Coronary artery (tissue), 2 donors: ENCODE measurements at places on chromosomes 2 and 18.

DNA sequence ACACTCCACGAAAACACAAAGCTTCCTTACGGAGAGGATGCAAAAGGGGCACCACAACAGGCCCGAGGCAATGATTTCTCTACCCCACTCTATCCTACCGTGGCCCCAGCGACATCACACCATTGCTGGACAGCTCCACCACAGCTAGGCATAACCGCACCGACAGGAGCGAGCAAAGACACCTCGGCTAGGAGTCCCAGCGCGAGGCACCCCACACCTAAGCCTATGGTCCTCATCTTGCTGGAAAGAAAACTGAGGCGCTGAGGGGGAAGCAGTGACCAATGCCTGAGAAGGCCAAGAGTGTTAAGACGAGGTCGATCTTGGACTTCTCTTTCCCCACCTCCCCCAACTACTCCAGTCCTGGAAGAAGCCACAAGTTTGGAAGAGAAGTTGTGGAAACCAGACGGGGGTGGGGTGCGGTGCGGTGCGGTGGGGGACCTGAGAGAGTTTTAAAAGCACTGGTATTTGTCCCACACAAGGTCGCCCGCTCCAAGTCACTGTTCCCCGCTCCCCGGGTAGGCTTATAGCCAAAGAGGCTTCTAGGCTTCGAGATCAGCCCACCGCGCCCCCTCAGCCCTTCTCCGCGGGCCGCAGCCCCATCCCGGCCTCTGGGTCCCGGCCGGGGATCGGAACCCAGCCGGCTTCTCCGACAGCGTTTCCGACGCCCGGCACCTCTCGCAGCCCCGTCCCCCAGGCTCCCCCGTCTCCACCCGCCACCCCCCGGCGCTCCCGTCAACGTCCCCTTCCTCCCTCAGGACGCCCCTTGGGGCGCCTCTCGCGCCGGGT is 766 bp downstream of the PDE6D start:
- DNase-seq: peak; percentile 73

DNA sequence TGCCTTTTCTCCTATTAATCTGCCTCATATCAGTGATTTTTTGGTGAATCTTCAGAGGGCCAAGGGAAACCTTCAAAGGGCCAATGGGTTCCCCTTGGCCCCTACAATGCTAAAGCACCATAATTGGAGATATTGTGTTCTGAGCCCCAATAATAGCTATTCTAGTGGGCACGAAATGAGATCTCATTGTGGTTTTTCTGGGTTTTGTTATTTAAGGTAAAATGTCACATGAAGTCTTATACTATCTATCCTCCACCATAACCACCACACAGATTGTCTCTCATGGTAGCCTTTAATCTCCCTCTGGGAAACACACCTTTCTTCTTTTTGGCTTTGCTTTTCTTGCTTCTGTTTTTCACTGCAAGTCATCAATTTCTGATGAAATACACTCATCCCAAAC is 152.8 kb downstream of the B3GNT2 start:
- DNase-seq: no peak

GRCh38 chr2:135152361-135152760 is 100.3 kb downstream of the RAB3GAP1 start:
- DNase-seq: no peak

DNA sequence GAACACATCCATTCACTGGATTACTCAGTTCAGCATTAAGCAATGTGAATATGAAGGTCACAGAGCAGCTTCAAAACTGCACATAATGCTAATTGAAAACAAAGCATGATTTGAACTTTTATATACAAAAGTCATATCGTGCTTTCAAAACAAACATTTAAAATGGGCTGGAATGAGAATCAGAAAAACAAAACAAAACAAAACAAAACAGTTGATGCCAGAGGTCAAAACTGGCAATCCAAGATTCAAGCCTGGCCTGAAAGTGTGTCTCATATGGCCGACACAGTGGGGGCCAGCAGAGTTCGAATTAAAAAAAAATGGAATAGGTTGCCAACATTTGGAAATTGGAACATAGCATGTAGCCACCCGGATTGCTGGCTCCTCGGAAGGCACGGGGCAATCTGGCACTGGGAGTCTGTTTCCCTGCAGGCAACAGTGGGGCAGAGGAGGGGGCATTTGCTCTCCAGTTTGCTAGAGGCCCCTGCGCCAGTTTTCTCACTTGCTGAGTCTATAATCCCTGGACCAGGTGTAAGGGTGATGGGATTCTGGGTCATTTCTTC is 294.4 kb downstream of the ZNF521 start:
- DNase-seq: no peak

DNA sequence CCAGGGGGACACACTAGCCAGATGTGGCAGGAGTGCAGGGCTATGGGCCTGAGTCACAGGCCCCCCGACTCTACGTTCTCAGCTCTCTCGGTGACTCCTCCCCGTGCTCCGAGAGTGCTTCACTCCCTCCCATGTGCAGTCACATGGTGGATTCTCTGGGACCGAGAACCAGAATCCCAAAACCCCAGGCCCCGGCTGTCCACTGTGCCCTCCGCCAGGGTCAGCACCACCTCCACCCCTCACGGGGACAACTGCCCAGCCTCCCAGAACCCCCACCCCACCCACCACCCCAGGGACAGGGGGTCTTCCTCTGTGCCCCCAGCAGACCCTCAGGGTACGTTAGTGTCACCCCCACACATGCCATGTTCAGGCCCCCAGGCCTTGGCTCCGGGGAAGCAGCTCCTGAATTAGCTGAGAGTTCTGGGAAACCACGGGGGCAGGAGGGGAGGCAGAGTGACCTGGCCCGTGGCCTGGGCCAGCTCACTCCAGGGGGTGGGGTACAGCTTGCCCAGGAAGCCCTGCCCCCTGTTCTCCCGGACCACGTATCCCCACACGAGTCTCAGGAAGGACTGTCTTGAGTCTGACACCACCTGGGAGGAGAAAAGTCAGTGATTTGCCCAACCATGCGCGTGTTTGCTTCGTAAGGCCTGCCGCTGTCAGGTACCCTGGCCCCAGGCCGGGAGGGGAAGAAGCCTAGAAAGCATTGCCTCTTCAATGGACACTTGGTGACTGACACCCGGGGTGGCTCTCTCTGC is 4.4 kb downstream of the RAMP1 start:
- DNase-seq: peak; percentile 71

- DNase-seq: no peak
Measured at GRCh38 chr2:183348492-183348891, 224.2 kb downstream of the NUP35 start.

- no peak for DNase-seq
Measured at GRCh38 chr2:69192176-69192945, 179.4 kb downstream of the ANTXR1 start.

DNA sequence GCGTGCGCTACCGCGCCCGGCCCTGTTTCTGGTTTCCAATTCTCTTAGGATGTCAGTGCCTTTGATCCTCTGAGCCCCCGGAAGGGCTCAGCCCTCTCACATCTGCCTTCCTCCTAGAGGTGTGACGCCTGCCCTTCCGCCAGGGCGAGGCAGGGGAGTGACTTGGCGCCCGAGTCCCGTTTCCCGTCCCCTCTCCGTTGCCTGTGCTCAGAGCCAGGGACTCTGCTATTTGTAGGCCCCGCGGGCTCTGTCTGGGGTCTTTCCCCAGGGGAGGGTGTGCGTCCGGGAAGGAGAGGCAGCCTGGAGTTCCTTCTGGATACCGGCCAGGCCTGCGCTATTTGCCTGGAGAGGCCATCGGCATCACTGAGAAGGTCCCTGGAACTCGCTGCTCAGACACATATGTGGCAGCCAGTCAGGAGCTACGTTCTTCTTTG is 103.7 kb upstream of the TAF1B start:
- peak; percentile 81 for DNase-seq
